ENCODE measurements at places on chromosomes 1 and 21.

GRCh38 chr21:17578162-17578561 lies 34.5 kb downstream of the BTG3 start:
- DNase-seq = no peak

- peak; percentile 69 for DNase-seq
Observed at GRCh38 chr21:17611414-17612022, 1.2 kb downstream of the BTG3 start.

DNA sequence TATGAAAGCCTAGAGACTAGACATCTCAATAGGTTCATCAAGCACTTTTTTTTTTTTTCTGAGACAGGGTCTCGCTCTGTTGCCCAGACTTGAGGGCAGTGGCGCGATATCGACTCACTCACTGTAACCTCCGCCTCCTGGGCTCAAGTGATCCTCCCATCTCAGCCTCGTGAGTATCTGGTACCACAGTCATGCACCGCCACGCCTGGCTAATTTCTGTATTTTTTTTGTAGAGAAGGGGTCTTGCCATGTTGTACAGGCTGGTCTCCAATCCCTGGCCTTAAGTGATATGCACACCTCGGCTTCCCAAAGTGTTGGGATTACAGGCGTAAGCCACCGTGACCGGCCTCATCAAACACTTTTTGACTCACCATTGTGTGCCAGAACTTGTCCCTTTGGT lies 613 bp upstream of the GPATCH4 start:
- DNase-seq = no peak

- DNase-seq = no peak
Observed at GRCh38 chr1:234925440-234926263, 203.0 kb downstream of the TOMM20 start.

- DNase-seq = no peak
Observed at GRCh38 chr1:221946768-221947167, 204.9 kb upstream of the DUSP10 start.

GRCh38 chr1:182752077-182752988 lies 37.2 kb upstream of the NPL start:
- DNase-seq = no peak

DNA sequence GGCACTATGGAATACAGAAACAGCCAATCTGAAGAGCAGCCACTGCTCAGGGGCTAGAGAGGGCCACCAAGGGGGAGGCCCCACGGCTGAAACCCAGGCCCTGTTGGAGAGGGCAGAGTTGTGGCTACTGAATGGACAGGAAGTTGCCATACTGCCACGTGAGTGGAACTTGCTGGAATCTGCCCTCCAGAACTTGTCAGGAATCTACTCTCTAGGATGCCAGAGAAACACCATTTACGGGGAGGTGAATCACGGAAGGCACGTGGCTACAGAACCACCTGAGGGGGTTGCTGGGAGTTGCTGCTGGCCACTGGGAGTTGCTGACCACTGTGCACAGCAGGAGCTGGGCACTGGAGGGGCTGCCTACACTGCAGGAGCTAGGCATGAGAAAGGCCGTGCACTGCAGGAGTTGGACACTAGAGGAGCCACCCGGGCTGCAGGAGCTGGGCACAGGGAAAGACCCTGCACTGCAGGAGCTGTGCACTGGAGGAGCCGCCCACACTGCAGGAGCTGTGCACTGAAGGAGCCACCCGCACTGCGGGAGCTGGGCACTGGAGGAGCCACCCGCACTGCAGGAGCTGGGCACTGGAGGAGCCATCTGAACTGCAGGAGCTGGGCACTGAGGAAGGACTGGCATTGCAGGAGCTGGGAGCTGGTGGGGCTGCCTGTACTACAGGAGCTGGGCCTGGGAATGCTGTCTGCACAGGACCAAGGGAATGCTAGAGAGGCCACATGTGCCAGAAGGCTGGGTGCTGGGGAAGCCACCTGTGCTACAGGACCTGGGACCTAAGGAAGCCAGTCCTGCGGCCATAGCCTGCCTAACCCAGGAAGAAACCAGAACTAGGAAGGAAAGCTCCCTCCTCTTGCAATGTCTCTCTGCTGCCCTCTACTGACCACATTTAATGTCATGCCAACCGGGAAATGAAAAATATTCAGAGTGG lies 343.4 kb downstream of the MATN1 start:
- peak; percentile 10 for DNase-seq

DNA sequence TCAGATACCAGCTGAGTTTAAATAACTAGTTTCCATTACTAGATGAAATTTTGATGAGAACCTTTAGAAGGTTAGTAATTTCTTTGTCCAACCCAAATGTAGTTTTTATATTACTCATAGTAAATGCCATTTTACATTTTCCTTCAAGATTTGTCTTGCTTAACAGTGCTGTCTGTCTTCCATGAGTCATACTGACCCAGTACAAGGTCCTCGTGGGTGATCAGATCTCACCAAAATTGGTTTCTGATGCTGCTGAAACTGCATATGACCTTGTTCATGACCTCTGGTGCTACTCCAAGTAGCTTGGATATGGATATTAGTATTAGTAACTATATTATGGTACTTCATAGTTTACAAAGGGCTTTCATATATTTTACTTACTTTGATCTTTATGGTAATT lies 207.1 kb downstream of the RYR2 start:
- DNase-seq = no peak

DNA sequence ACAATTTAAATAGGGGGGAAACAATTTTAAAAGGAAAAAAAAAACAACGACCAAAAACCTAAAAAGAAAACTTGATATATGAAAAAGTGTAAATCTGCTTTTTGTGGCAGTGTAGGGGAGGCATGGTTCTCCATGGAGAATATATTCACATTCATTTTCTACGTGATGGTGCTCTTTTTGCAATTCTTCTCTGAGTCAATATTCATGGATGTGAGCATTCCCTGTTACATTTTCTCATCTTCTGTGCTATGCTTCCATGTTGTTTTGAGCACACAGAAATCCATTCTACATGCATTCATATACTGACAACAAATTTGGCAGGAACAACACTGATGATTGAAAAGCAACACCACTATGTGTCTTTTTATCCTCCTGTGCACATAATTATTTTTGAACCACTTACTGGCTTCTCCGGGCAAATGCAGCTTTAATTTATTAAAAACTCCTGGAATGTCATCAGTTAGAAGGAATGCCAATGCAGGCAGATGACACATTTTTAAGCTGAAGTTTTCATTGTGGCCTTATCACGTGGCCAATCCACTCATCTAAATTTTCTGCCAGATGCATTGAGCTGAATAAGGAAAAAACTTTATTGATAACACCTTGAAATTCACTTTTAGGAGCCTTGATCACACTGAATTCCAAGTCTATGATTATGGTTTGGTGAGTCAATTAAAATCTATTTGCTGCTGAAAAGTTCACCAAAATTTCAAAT lies 590.6 kb downstream of the NUF2 start:
- no peak for DNase-seq

- no peak for DNase-seq
Observed at GRCh38 chr1:61692155-61692800, 32.7 kb downstream of the TM2D1 start.

DNA sequence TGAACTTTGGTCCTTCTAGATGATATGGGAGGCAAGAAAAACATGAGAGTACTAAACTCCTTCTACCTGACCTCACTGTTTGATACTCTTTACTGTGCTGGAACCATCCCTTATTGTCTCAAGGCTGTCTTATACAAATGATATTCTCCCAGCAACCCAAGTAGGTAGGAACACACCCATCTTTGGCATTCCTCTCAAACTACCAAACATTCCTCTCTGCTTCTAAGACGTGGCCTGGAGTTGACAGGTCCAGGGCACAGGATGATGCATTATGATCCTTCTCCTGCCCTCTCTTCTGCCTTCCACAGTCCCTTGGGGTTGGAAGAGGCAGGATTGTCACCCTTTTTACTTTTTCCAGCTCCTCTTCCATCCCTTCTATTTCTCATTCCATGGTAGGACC lies 90.5 kb downstream of the SPATA17 start:
- DNase-seq = no peak

DNA sequence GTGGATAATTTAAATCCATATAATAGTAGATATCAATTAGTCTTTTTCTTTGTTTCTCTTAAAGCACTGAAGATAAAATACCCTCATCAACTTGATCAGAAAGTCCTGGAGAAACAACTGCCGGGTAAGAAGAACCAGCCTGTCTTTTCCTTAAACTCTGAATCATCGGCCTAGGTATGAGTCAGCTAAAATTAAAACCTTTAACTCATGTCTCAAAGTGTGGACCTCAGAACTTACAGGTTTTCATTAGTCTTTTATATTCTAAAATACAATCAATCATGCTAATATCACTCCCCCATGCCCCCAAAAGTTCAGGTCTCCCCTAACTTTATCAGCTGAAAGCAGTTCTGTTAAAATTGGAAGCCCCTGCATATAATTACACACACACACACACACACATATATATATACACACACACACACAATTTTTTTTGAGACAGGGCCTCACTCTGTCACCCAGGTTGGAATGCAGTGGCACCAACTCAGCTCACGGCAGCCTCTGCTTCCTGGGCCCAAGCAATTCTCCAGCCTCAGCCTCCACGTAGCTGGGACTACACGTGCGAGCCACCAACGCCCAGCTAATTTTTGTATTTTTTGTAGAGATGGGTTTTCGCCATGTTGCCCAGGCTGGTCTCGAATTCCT lies 61.3 kb downstream of the B3GALNT2 start:
- DNase-seq = no peak

DNA sequence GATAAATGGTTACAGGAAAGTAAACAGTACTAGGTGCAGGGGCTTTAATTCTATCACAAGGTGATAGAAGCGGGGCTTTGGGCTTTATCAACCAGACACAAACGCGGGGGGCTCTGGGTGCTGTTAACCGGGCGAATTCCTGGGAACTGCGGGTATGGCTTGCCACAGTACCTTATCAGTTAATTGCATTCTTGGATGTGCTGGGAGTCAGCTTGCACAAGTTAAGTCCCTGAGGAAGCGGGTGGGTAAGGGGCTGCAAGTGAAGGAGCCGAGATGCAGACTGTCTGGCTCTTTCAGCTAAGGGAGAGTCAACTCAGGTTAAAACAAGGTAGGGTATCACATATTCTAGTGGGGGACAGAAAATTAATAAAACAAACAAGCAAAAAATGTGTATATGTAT lies 661 bp downstream of the GBP4 start:
- no peak for DNase-seq

DNA sequence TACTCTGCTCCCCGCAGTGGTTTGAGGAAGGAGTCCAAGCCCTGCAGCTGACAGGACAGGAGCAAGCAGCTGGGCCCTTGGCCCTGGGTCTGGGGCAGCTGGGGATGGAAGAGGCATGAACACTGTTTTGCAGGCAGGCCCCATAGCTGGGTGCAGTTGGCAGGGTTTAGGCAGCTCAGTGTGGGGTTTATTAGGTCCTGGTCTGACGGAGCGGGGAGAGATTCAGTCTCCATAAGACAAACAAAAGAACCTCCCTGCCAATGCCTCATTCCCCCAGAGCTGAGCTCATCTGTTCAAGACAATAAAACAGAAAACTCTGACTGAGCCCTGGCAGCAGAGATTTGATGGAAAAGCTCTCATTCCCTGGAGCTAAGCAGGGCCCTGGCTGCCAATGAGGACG lies 37.3 kb downstream of the OLFML2B start:
- no peak for DNase-seq

- DNase-seq = no peak
Observed at GRCh38 chr1:34712007-34712688, 42.7 kb upstream of the GJB5 start.

- DNase-seq = no peak
Observed at GRCh38 chr1:221751226-221751887, 9.5 kb upstream of the DUSP10 start.

DNA sequence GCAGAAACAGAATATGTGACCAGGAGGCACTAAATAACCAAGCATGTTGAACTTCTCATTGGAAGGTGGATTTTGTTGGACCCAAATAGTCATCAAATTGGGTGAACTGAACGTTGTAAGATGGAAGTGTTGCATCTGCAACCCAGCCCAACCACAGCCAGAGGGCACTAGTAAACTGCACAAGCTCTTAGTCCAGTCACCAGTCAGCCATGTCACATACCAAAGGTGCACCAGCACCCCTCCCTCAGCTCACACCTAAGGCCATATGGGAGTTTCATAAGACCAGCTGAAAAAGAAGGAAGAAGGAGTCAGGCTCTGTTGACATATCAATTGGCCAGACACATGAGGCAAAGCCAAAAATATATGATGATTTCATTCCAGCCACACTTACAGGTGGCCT lies 481.7 kb upstream of the NR5A2 start:
- DNase-seq = no peak

DNA sequence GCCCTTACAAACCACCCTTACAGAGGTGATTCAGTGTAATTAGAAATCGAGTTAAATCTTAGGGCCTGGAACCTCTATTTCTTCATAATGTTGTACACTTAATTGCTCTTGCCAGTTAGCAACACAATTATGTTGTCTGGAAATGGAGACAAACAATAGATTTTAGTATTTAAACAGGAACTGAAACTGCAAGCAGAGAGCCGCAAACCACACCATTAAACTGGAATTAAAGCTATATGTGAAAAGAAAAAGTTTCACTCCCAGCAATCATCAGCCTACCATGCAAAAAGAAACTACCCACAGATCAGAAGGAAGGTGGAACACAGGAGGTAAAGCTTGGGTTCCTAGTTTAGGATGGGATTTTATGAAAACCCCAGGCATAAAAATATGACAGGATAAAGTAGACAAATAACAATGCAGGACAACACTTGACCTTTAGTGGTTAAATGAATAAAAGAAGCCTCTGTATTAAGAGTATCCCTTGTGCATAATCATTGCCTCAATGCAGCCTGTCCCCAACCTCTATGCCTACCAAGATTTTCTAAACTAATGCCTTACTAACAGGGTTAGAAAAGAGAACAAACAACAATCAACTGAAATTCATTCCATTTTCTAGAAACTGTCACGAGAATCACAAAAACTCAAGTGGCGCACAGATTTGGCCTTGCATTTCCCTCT lies 304.3 kb upstream of the ESRRG start:
- DNase-seq = no peak

DNA sequence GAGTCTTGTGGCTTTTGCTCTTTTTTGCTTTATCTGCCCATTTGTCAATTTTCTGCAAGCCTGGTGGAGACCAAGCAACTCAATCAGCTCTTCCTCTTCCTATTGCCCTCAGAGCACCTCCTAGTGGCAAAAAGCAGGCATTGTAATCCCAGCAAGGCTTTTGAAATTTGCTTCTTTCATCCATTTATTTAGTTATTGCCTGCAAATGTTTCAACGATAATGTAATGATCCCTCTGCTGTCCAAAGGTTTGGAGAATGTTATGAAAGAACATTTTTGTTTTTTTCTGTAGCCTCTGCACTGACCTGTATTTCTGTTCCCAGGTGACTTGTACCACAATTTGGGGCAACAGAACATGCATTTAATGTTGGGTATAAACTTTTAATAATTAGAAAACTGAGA lies 127.8 kb downstream of the GABPA start:
- DNase-seq = no peak

- DNase-seq = no peak
Observed at GRCh38 chr1:228356897-228357680, 49.5 kb downstream of the TRIM11 start.

DNA sequence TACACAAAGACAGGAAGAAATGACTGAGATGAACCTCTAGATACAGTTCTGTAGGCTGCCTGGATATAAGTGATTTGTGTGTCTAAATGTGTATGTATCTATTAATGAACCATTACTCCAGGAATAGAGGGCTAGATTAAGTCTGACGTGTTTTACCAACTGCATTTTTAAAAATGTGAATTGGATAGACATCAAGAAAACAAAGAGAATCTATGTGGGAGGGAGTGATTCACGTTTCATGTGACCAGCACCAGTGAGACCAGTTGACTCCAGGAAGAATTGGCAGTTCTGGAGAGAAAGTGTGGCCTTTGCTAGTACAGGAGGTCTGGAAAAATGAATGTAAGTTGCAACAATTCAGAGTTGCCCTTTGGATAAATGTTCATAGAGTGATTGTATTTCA lies 53.4 kb upstream of the RGS21 start:
- DNase-seq = no peak

GRCh38 chr1:168408539-168408865 lies 127.8 kb downstream of the TBX19 start:
- DNase-seq = no peak
